ENCODE measurements at places on chromosomes 6 and 20.

DNA sequence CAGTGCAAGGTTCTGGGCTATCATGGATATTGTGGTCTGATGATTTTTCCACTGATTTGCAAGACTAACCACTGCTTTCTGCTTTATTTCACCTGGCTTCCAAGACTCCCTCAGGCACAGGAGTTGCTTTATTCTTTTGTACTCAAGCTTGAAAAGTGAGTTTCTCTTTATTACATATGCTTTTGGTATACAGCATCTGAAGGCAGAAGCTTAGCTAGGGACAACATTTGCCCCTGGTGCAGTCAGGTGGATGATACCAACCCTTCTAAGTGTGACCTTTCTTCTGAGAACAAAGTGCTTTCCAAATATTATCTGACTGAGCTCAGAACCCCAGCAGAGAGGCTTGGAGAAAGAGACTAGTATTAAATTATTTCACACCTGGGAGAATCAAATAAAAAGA is 94.0 kb upstream of the PHACTR1 start:
- no peak for DNase-seq

DNA sequence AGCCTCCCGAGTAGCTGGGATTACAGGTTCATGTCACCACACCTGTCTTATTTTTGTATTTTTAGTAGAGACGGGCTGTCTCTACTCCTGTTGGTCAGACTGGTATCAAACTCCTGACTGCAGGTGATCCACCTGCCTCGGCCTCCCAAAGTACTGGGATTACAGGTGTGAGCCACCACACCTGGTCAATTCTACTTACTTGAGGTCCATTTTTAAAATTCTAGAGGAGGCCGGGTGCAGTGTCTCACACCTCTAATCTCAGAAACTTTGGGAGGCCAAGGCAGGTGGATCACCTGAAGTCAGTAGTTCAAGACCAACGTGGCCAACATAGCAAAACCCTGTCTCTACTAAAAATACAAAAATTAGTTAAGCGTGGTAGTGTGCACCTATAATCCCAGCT is 7.8 kb downstream of the RIPOR3 start:
- DNase-seq = no peak

GRCh38 chr20:24389686-24390085 is 79.7 kb upstream of the SYNDIG1 start:
- DNase-seq = no peak

GRCh38 chr20:60697252-60697651 is 554.8 kb upstream of the CDH4 start:
- no peak for DNase-seq

GRCh38 chr6:169367507-169367906 is 113.9 kb upstream of the THBS2 start:
- DNase-seq = no peak

DNA sequence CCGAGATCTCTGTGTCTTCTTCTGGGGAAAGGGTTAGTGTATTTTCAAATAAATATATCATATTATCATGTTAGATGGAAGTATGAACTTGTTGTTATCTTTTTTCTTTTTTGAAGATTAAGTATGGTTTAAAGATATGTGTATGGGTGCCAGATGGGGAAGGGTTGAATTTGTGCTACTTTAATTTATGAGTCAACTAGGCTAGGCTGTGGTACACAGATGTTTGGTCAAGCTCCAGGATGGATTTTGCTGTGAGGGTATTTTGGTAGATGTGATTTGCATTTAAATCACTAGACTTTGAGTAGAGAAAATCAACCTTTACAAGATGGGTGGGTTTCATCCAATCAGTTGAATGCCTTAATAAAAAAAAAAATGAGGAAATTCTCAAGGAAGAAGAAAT is 886.6 kb upstream of the ADGRB3 start:
- DNase-seq = no peak

GRCh38 chr6:161830866-161831616 is 557.2 kb upstream of the AGPAT4 start:
- no peak for DNase-seq

GRCh38 chr6:129801909-129802308 is 59.2 kb downstream of the TMEM244 start:
- no peak for DNase-seq

GRCh38 chr6:166507809-166508564 is 78.5 kb downstream of the RAMACL start:
- no peak for DNase-seq

GRCh38 chr6:67331304-67331703 is 1303.8 kb upstream of the ADGRB3 start:
- no peak for DNase-seq

GRCh38 chr20:33893314-33893713 is 82.2 kb downstream of the CHMP4B start:
- DNase-seq = no peak

DNA sequence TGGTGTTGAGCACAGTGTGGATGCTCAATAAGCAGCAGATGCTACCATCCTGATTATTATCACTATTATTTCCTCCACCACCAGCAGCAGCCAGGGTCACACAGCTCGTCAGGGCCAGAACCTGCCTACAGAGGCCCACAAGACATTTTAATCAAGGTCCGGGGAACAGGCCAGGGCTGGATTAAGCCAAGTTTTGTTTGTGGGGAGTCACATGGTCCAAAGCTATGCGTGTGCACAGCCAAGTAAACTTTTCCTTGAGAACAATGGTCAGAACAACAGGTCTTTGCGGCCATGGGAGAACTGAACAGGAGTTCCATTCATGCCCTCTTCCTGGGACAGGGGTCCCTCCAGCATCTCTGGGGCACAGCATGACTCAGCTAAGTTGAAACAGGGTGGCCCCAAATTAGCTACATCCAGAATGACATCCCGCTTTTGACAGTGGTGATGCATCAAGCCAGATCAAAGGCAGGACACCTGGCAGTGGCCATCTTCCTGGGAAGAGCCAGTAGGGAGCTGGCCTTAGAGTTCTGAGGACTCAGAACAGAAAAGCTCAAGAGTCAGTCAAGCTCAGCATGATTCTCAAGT is 11.7 kb downstream of the SNTA1 start:
- DNase-seq = no peak

GRCh38 chr20:8661229-8661952 is 407.5 kb upstream of the PLCB4 start:
- no peak for DNase-seq

DNA sequence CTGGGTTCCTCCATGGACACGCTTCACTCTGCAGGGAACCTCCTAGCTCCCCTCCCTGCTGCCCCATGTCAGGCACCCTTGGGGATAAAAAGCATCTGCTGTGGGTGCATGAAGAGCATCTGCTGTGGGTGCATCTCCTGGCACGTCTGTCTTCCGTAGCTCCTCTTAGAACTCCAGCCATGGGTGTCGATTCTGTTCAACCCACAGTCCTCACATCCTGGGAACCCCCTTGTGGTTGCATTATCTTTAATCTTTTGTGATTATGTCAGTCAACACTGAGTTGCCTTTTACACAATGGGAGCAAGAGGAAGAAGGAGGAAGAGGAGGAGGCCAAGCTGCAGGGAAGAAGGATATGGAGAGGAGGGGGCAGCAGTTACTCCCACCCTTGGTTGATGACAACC is 24.1 kb upstream of the CCR6 start:
- DNase-seq = no peak

DNA sequence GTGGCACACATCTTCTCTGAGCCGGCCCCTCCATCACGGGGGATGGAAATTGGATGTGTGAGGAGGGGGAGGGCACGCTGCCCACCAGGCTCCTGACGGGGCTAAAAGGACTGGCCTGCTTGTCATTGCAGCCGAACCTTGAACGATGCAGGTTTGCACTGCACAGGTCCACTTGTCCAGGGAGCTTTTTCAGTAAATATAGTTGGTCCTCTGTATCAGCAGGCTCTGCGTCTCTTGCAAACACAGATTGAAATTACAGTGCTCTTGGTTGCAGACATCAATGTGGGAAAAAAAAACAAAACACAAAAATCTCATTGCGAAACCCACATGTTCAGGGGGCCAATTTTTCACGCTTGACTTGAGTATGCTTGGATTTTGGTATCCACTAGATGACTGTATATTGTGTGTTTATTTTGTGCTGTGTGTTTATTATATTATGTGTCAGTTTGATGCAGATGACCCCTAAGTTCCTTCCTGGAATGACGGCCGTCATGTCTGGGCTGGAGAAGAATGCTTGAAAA is 29.2 kb downstream of the ERMARD start:
- no peak for DNase-seq

GRCh38 chr6:114997813-114998292 is 655.0 kb upstream of the HS3ST5 start:
- no peak for DNase-seq

DNA sequence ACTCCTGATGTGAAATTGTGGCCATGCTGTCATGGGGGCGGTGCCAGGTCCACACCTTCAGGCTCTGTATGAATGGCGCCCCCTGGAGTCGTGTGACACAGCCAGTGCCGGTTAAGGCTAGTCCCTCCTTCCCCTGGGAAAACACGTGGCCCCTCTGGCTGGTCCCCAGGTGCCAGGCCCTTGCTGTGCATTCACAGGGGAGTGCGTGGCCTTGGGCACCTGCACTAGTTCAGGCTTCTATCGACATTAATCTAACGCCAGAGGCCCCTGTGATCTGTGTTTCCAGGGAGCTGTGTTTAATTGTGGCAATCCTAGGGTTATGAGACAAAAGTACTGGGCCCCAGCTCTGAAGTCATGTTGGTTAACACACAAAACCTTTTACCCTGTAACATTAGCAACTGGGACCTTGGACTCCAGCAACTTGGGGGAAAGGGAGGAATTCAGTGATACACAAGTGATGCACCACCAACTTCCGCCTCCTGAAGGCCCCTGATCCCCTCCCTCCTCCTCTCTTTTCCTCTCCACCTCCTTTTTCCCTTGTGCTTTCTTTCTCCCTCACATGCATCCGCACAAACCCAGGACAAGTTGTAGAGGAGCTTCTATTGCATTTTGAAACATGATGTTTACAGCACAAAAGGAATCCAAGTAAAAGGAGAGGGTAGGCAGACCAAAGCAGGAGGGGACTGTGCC is 74.0 kb downstream of the SSR1 start:
- peak; percentile 69 for DNase-seq

DNA sequence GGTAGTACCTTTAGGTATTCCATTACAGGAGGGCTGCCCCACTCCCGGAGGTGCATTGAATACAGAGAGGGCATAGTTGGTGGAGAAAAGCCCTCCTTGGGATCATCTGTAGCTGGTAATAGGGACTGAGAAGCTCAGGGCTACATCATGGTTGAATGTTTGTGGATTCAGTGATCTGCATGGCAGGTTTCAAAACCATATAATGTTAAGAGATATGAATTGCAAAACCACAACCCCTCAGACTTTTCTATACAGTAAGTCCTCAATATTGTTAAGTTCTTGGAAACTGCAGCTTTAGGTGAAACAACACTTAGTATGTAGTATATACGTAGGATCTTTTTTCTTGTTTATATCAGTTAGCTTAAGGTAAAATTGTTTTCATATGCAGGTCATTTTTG is 11.3 kb downstream of the TULP4 start:
- DNase-seq = no peak

- no peak for DNase-seq
Measured at GRCh38 chr6:108850669-108851465, 2.6 kb downstream of the ARMC2 start.

All from stimulated activated CD8-positive, alpha-beta memory T cell treated with anti-CD3 and anti-CD28 coated beads, Interleukin-15, amount 100 ng/mL, for 48 hours (primary cell).